ENCODE measurements at places on chromosomes 3 and 15.

DNA sequence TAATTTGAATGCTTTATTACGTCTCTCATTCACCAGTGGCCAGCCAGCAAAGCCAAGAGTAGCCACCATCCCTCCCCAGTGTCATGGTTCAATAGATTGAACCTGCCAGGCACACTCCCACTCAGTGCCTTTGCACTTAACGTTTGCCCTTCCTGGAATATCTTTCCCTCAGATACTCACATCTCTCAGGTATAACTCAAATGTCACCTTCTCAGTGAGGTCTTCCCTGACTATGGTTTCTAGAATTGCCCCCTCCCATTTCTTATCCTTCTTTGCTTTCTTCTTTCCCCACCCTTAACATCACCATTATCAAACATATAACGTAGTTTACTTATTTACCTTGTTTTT is 293.8 kb downstream of the LRTM1 start:
- no peak for DNase-seq

- DNase-seq, result no peak
Measured at GRCh38 chr3:30554317-30554690, 52.1 kb upstream of the TGFBR2 start.

DNA sequence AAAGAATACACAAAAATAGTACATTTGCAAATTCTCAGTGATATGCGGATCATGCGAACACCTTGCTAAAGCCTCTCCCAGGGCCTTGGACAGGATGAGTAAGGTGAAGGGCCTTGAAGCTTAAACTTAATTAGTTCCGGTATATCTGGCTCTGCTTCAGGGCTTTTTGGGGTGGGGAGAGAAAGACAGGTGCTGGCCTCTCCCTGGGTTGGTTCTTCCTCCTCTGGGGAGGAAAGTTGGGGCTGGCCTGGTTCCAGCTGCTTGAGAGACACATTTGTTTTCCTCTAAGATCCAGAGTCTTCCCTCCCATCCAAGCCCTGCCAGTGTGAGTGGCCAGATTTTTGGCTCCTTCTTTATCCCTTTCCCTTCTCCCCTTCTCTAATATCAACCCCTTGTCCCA is 64.7 kb upstream of the EPHB3 start:
- no peak for DNase-seq

DNA sequence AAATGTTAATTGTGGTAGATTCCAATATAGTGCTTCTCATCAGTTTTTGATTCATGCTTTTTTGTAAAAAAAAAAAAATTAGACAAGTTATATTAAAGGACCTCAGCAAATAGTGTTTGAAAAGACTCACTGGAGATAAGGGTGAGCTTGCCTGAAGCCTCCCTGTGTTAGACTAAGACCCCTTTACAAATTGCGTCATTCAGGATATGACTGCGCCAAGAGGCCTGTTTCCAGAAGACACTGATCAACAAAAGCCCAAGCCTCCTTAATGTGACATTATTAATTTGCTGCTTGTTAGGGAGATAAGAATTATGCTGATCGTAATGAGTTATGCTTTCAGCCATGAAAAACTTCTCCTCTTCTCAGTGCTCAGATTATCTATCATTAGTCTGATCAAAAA is 13.0 kb upstream of the DNAJC13 start:
- no peak for DNase-seq

DNA sequence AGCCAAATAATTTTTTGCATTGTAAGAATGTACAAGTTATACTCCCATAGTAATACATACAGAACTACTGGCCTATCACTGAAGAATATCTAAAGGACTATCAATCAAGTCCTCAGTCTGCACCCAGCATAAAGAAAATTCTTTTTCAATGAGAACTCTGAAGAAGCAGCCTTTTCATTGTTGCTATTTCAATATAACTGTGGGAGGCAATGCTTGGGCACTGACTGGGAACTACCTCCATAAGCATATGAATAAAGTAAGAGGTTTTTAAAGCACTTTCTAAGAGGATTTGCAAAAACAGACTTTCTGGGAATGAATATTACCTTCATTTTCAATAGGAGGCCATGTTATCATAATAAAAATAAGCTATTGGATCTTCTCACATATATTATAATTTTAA is 24.6 kb upstream of the NECTIN3 start:
- DNase-seq, result no peak

- no peak for DNase-seq
Measured at GRCh38 chr3:84292128-84292527, 666.7 kb upstream of the CADM2 start.

- DNase-seq, result no peak
Measured at GRCh38 chr3:55434789-55435188, 52.3 kb downstream of the WNT5A start.

DNA sequence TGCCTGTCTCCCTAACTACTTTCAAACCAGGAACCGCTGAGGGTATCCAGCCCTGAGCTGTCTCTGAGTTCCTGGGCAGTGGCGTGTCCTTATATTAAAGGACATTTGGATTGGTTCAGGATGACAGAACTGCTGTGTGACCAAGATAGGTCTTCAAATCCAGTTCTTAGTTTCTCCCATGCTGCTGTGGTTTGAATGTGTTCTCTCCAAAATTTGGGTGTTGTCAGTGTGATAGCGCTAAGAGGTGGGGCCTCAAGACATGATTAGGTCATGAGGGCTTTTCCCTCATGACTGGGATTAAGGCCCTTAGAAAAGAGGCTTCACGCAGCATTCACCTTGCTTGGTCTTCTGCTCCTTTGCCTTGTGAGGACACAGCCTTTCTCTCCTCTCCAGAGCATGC is 376.5 kb upstream of the TPM1 start:
- DNase-seq, result no peak

GRCh38 chr15:89138999-89139612 is 50.9 kb downstream of the ABHD2 start:
- DNase-seq, result no peak

- DNase-seq, result no peak
Measured at GRCh38 chr15:49901996-49902684, 216.9 kb downstream of the ATP8B4 start.

DNA sequence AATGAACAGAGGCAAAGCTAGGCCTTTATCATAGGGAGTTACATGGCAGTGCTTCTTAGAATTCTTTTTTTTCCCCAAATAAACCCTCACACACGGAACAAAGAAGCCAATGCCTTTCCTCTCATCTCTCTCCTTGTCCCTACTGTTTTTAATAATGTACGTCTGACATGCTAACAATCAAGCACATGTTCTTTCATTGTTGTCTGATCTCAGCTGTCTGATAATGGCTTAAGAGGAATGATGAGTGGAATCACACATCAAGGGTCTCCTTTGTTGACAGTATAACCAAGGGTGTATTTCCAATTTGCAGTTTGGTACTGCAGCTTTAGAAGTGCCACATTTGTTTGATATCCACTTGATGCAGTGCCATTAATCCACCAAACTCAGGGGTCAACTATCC is 34.8 kb upstream of the EPHA3 start:
- DNase-seq, result no peak

- DNase-seq, result no peak
Measured at GRCh38 chr3:197430502-197430901, 125.3 kb downstream of the BDH1 start.

- DNase-seq, result no peak
Measured at GRCh38 chr3:194321693-194322640, 29.2 kb downstream of the CPN2 start.

DNA sequence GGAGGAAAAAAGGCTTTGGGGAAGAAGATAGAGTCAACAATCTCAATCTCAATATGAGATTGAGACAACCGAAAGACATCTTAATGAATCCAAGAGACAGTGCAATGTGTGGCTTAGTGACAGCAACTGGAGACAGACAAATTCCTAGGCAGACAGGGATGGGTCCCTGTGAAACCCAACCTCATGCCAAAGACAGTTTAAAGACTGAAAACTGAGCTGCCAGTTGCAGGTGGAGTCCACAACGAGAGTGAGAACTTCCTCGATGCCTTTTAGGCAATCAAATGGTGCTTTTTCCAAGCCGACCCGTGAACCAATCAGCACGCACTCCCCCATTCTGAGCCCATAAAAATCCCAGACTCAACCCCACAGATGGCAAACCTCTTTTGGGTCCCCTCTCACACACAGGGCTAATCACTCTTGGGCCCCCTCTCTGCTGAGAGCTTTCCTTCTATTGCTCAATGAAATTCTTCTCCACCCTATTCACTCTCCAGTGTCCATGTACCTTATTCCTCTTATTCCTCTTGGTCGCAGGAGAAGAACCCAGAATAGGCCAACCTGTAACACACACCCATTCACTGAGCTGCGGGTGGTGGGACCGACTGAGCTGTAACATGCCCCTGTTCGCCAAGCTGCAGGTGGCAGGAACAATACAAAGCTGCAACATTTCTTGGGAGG is 34.8 kb downstream of the ZMAT3 start:
- no peak for DNase-seq

- no peak for DNase-seq
Measured at GRCh38 chr3:131020122-131020693, 6.4 kb downstream of the ASTE1 start.

DNA sequence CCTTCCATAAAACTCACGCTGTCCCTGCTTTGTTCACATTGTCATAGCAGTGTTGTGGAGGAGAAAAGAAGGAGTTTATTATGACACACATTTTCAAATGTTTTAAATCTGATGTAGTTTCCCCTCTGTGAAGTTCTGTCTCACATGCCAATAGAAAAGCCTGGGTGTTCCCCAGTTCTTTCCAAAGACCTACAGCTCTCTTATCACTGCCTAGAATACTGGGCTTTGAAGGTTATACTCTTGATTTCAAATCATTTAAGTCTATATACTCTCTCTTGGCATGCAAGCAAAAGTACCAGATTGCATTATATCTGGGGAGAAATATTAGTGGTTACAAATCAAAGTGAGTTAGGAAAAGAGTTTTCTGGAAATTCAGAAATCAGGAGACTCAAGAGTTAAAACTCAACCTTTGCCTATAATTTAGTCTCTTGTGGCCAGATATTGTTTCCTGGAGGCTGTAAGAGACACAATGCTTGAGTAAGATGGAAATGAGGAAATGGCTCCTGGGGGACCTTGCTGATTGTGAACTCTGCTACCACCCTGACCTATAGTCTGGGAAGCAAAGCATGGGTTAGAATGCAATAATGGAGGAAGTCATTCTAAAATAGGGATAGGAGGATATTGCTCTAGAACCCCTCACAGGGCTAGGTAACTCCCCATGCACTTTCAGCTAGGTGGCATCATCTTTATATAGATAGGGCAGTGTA is 182.8 kb downstream of the KCNAB1 start:
- no peak for DNase-seq

DNA sequence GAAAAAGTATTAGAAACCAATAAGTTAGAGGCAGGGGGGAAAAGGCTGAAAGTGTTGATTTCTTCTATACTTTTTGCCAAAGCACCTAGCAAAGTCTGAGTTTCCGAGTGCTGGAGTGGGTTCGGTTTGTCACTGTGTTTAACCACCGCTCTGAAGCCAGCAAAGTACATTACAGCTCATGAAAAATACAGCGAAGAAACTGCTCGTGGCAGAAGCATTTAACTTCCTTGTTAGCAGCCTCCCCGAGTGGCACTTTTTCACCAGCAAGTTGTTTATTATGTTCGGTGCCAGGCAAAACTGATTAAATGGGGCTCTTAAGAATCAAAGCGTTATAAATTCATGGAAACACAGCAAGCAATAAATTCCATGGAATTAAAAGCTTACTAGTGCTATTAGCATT is 313.6 kb downstream of the FOXP1 start:
- DNase-seq, result no peak

- DNase-seq, result no peak
Measured at GRCh38 chr3:153670577-153670976, 450.6 kb upstream of the ARHGEF26 start.

Data from posterior cingulate gyrus (tissue), 11 donors.